ENCODE measurements at places on chromosomes 3 and 15. TPM values are rescaled to one million over a fixed set of nuclear protein-coding genes. Genes with fewer than 3 reads are reported as not detected.

- no peak for ATAC-seq
Observed at GRCh38 chr15:51758645-51759044, 7.2 kb downstream of the TMOD2 start.

DNA sequence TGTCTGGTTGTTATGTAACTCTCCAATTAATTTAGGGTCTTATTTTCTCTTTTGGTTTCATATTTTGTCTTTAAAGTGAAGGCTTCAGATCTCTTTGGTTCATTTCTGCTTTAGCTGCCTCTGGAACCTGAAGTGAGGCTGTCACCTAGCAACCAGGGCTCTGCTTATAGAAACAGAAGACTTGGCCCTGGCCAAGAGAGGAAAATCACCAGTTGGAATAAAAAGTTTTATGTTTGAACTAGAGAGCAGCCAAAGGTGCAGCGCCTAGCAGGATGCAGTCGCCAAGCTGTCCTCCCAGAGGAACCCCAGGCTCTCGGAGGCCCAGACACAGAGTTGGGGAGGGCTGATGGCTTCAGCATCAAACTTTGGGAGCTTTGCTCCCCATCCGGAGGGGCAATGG, 41.1 kb downstream of the LYZL4 start:
- ATAC-seq: no peak

DNA sequence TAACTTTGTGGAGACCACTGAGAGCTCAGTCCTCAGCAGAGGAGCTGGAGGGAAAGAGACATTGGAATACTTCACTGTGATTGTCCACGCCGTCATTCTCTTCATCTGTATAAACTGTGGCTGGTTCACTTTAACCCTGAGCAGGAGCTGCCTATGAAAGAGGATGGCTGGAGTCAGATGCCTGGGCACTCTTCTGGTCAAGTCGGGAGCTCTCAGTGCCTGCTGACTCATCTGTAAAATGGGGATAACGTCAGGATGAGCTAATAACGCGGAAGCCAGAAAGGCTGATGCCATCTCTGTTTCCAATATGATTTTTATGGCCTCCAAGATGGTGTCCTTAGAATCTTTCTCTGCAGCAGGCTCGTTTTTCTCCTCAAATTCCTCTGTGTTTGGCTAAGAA, 51.6 kb upstream of the MRPS22 start:
- ATAC-seq: no peak

GRCh38 chr3:123333401-123333800, 115.5 kb downstream of the ADCY5 start:
- no peak for ATAC-seq

GRCh38 chr3:71601811-71602210, 18.3 kb upstream of the FOXP1 start:
- peak; percentile 29 for ATAC-seq

DNA sequence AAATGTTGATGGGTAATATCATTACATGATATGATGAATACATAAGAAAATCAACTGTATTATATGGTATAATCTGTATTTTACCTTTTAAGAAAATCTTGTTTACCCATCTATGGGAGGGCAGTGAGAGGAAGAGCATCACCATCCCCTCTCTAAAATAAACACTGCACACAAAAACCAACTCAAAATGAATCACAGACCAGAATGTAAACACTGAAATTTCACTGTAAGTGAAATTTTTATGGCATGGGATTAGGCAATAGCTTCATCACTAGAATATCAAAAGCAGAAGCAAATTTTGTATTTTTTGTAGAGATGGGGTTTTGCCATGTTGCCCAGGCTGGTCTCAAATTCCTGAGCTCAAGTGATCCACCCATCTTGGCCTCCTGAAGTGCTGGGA, 26.2 kb downstream of the IFT80 start:
- no peak for ATAC-seq

- ATAC-seq: no peak
Observed at GRCh38 chr3:50447290-50447840, 56.1 kb downstream of the CACNA2D2 start.

DNA sequence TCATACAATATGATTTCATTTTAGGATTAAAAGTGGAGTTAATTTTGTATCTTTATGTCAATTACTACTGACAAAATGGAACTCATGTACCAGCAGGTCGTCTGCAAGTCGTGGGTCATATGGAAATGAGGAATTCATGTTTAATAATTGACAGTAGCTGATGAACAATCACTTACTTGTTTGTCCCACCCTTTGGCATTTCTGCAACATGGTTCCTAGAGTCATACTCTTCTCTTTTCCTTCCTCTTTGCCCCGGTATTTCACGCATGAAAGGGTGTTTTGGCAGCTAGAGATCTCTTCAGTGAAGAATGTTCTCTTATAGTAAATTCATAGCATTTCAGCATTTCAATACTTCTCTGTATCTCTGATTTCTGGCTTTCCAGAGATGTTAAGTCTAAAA, 133.3 kb upstream of the SLC24A5 start:
- ATAC-seq: no peak

DNA sequence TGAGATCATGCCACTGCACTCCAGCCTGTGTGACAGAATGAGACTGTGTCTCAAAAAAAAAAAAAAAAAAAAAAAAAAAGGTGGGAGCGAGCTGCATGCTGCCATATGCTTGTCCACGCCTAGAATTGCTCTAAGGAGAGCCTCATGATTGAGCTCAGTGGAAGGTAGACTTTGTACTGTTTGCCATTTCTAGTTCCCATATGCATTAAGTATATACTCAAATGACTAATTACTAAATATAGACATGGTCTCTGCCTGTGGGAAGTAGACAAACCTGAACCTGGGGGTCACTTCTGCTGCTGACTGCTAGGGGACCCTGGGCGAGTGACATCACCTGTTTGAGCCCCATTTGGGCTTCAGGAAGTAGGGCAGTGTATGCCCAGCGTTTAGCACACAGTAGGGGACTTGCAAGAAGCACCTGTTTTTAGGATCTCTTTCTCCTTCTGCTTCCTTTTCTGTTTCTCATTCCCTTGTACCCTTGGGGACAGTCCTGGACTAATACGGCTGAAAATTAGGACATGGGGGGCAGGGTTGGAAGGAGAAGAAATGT, 27.2 kb downstream of the PRKCD start:
- ATAC-seq: no peak

The DCLK3 gene
- 0.04 TPM for total RNA-seq

The PLA2G4D gene
- total RNA-seq: 1.5 TPM
